Stimulated activated CD8-positive, alpha-beta memory T cell treated with anti-CD3 and anti-CD28 coated beads, Interleukin-15, amount 100 ng/mL, for 24 hours (primary cell): ENCODE measurements at places on chromosomes 2 and 18.

GRCh38 chr18:37667836-37668235 lies 102.2 kb upstream of the CELF4 start:
- DNase-seq = no peak

DNA sequence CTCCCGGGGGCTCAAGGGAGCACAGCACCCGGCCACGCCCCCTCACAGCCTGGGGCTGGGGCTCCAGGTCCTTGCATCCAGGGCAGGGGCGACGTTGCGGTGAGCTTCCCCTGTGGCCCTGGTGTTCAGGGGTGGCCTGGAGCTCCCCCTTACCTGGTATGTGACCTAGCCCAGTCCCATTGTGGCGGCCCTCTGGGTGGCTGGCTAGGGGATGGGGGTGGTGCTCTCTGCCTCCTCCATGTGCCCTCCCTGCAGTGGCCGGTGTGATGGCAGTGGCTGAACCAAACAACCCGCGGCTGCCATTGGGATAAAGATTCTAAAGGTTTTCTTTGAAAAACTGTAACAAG lies 288.3 kb downstream of the RDH14 start:
- DNase-seq = no peak

GRCh38 chr2:113873867-113874266 lies 16.0 kb upstream of the ACTR3 start:
- DNase-seq = no peak

DNA sequence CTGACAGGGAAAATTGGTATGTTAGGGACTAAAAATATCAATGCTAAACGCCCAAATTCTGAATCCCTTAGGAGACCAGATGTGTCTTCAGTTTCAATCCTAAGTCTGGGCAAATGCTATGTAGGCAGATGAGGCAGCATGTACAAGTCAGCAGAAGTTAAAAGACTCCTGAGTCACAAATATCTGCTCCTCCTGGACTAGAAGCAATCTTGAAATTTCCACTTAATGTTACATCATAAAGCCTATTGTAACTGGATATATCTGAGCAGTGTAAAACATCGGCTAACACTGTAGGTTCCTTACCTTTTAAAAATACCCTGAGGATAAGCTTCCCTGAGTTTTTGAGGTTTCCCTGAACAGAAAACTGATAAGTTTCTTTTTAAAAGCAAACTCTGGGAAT lies 1087.6 kb upstream of the PIK3C3 start:
- no peak for DNase-seq

DNA sequence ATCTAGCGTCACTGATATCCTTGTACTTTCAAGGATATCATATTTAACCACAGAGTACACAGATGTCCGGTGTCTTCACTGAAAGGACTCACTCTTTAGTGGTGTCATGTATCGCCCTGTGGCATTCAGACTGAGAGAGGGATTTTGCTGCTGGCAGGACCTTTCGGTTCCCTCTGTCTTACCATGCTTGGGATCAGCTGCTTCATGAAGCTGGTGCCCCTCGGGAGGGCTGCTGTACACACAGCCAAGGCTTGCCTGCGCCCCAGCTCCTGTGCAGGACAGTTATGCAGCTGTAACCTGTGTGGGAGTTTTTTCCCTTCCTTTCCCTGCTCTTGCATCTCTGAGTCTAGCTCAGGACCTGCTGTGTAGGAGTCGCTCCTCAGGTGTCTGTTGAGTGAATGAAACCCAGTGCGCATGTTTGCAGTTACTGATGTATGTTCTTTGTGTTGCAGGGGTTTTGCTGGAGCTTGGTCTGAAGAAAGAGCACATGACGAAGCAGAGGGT lies 64.4 kb downstream of the GREB1 start:
- no peak for DNase-seq

GRCh38 chr2:192645811-192646598 lies 451.3 kb upstream of the TMEFF2 start:
- no peak for DNase-seq

GRCh38 chr2:3160751-3161330 lies 216.8 kb downstream of the EIPR1 start:
- no peak for DNase-seq
